ENCODE measurements at places on chromosomes 7 and 10. TPM values are rescaled to one million over a fixed set of nuclear protein-coding genes. Genes with fewer than 3 reads are reported as not detected.
A peak's percentile ranks its signal among the peaks of the same experiment; 100 is the strongest.

GRCh38 chr7:47888371-47889265 is 59.6 kb downstream of the PKD1L1 start:
- DNase-seq: no peak

DNA sequence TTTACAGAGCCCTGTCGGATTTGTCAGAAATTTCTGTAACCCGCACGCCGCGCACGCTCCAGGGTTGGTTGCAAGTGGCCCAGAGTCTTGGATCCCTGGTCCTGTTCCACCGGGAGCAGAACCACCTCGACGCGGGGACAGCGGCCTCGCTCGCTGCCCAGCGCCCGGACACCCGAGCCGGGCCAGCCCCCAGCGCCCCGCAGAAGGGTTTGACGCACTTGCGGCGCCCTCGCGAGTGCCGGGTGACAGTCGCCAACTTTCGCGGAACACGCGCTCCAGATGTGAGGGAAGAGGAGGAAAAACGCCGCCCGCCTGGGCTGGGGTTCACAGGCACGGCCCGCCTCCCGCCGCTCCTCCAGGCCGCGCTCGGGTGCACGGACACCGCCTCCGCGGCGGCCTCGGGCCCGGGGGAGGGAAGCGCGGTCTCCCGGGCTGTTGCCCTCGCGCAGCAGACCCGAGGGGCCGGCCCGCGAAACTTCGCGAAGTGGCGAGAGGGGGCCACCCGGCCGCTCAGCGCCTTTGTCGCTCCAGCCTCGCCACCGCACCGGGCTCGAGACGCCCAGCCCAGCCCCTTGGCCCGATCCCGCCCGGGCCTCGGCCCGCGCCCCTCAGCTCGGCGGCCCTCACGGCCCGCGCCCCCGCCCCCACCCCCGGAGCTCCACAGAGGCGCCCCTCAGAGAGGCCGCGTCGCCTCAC is 514 bp downstream of the RNF216 start:
- peak; percentile 63 for DNase-seq

The MYPN gene
- 69.2 TPM for total RNA-seq

GRCh38 chr10:118907051-118907450 is 122.5 kb upstream of the NANOS1 start:
- DNase-seq: no peak

The CARD11 gene
- 0.09 TPM for total RNA-seq

DNA sequence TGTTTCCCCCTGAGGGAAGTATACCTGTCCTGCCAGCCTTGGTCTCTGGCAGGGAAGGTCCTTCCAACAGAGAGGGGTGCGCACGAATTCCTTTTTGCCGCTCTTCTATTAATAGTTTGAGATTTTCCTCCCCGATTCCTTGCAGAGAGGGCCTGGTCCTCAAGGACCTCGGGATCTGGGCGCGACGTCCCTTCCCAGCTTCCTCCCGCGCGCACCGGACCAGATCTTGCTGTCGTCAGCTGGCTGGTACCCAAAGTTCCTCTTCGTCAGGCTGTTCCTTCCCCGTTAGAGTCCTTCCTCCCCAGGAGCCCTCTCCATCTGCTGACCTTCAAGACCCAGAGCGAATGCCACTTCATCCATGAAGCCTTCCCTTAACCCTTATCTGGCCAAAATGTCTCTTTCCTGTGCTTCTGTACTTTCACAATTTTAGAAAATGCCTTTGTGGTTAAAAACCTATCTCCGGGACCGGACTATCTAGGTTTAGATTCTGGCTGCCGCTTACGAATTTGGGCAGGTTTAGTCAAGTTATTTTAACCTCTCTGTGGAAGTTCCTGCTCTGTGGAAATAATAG is 851 bp upstream of the GOT1 start:
- peak; percentile 85 for DNase-seq

GRCh38 chr7:22156205-22156604 is 200.7 kb downstream of the RAPGEF5 start:
- no peak for DNase-seq
